Naive thymus-derived CD4-positive, alpha-beta T cell (primary cell): ENCODE measurements at places on chromosomes 5 and 9. TPM values are rescaled to one million over a fixed set of nuclear protein-coding genes. Genes with fewer than 3 reads are reported as not detected.

DNA sequence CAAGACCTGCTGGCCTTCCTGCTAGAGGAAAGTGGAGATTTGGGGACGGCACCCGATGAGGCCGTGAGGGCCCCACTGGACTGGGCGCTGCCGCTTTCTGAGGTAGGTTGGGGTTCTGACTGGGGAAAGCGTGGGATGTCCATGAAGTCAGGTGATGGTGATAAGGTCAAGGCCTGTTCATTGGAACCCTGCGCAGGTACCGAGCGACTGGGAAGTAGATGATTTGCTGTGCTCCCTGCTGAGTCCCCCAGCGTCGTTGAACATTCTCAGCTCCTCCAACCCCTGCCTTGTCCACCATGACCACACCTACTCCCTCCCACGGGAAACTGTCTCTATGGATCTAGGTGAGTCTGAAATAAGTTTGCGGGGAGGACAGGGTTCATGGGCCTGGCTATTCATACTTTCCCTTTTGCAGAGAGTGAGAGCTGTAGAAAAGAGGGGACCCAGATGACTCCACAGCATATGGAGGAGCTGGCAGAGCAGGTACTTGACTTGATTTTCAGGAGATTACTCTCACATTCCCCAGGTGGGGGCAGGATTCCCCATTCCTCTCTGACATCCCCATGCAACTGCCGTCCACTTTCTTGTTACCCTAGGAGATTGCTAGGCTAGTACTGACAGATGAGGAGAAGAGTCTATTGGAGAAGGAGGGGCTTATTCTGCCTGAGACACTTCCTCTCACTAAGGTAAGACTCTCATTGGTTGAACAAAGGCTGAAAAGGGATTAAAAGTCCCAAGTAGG lies 505 bp downstream of the CREB3 start:
- DNase-seq, result no peak

- no peak for DNase-seq
Observed at GRCh38 chr9:125637241-125637640, 69.8 kb downstream of the MAPKAP1 start.

DNA sequence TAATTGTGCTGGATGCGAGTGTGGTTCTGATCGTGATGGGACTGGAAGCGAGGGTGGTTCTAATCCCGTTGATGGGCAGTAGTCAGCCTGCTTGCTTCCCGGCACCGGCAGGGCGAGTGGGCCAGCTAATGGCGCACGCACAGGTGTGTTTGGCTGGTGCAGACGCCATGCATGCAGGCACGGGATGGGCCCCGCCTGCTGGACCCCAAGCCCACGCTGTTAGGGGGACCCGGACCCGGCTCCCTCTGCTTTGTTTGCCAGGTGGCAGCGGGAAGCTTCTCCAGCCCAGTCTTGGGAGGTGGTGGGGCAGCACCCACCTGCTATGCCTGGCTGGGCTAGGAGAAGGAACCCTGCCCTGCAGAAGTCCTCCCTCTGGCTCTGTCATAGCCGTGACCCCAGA lies 70.3 kb downstream of the VAV2 start:
- no peak for DNase-seq

- no peak for DNase-seq
Observed at GRCh38 chr9:23153058-23153457, 673.0 kb downstream of the ELAVL2 start.

DNA sequence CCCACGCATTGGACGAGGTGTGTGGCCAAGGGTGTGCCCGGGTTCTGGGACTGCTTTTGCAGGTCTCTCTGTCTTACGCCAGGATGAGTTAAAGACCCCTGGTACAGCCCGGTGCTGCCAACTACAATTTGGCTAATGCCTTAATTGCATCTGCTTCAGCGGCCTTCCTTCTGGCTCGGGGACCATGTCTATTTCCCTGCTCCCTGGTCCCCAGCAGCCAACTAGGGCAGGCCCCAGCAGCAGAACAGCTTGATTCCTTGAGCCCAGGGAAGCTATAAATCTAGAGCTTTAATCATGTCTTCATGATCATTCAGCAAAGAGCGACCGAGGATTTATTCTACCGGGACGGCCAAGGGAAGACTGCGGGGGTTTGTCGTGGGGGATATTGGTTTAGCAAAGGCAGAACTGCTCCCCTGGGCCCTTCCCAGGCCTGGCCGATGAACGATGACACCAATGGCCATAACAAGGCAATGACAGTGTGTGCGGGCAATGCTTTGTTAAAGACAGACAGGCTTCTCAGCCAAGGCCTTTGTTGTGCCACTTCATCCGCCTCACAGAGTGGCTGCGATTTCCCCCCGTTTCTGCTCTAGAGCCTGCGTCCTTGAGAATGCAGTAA lies 51.4 kb downstream of the CFAP77 start:
- no peak for DNase-seq

Gene TRIP13
- 0.39 TPM for total RNA-seq

GRCh38 chr9:133280392-133280791 lies 5.4 kb upstream of the ABO start:
- no peak for DNase-seq

- DNase-seq, result peak; percentile 36
Observed at GRCh38 chr5:80346055-80346454, 26.3 kb downstream of the SPZ1 start.

Gene GABRA1
- not detected for total RNA-seq

Gene TRIM23
- total RNA-seq, result 15.0 TPM

Gene PRXL2C
- total RNA-seq, result 12.2 TPM

Gene ARL14EPL
- total RNA-seq, result not detected

Gene FGD3
- 174 TPM for total RNA-seq

DNA sequence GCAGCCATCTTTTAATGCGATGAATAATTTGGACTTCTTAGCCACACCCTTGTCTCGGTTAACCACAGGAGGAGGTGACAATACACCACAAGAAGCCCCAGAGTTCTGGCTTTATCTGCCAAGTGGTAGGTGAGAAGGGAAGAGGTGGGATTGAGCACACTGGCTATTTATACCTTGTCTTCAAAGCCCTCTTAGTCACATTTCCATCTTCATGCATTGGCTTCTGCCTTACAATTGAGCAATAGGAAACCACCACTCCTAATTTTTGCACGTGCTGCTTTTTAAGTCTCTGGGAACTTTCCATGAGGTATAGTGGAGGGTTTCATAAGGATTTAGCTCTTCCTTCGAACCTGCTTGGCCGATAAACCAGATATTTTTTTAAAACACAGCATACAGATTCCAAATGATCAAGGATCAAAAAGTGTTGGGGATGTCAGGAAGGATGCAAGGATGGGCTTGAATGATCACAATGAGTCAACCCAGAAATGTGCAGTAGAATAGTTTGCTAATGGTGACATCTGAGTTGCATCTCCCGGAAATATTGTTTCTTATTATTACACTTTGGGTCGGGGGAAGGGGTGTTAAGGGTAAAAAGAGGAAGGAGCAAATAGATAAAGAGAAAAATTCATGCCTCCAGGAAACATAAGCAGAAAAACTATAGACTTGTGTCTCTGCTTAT lies 25.5 kb downstream of the PLAC8L1 start:
- no peak for DNase-seq

DNA sequence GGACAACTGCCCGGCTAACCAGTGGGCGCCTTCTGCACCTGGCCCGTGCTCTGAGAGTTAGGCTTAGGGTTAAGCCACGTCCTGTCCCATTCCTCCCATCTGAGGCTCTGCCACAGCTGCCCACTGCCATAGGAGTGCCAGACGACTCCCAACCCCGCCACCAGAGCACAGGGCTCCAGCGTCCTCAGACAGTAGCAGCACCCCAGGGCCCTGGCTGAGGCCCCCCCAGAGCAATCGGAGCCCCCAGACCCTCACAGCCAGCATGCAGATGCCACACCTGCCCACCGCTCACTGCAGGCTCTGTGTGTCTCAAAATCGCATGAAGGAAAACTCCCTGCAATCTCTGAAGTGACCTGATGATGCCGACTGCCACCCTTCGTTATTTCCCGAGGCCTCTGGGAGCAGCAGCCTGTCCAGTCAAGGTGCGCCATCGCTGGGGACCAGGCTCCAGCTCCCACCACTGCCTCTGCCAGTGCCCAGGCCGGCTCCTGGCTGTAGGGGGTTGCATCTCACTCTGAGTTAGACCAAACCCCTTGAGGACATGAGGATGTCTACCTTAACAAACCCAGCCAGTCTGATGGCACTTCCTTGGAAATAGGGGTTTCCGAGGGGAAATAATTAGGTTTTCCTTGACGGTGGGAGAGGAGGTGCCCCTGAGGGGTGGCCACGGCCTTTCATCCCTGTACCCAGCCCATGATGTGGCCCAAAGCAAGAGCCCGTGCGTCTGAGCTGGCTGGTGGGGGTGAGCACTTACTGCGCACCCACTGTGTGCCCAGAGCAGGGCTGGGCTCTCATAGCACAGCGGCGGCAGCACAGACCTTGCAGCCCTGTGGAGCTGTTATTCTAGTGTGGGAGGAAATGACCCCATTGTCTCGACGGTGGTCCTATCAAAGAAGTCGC lies 58.0 kb upstream of the RNF130 start:
- DNase-seq, result no peak

- DNase-seq, result no peak
Observed at GRCh38 chr9:12813960-12814876, 39.4 kb downstream of the LURAP1L start.

Gene RANBP17
- not detected for total RNA-seq

Gene OTP
- not detected for total RNA-seq

DNA sequence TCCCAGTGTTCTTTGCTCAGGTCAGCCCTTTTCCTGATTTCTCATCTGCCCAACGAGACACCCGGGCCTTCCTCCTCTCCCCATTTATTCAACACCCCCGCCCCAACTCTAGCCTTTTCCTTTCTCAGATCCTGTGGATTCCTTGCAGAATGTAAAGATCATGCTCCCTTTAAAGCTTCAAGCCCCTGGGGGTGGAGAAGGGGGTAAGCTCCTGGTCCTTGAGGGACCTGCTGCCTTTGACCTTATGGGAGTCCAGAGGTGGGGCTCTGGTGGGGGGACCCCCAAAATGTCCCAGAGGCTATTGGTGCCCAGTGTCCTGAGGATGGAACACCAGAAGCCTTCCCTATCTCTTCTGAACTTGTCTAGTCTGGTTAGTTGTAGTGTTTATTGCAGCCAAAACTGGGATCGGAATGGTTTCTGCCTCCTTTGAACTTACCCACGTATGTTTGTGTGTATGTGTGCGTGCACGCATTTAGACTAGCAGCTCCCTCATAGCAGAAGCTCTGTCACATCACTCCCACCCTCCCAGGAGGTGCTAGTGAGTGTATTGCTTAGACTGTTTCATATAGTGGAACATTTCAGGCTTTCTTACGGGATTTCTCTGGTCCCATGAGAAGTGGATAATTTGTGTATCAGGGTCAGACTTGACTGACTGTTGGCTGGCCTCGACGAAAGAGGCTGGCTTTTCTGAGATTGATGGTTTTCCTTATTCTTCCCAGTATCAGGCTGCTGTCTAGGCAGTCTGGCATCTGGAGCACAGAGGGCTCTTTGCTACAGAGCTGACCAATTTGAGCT lies 1.1 kb downstream of the GALNT10 start:
- DNase-seq, result peak; percentile 41

DNA sequence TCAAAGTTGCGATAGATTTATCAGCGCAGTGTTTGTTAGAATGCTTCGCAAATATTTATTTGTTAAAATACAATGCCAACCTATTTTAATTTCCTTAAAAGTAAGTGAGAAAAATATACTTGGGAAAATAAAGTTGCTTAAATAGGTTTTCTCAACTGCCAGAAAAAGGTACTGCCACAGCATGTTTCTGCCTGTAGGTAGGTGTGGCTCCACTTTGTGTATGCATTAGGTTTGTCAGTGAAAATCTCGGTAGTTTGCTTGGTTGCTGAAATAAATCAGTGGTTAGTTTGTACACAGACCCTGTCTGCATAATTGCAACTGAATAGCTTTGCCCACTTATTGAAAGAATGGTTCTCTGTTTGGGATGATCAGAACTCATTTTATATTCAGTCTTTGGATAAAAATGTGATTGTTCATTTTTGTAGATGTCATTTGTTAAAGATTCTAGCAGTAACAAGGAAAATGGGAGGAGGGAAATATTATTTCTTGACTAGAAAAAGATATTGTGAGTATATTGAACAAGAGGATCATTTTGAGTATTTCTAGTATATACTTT lies 25.7 kb downstream of the C9orf85 start:
- DNase-seq, result no peak

- DNase-seq, result no peak
Observed at GRCh38 chr5:15571081-15571480, 71.1 kb downstream of the FBXL7 start.

Gene ANKRD34B
- total RNA-seq, result not detected

Gene IL31RA
- total RNA-seq, result 1.2 and 1.5 TPM in 2 replicates

Gene INSL4
- total RNA-seq, result not detected

DNA sequence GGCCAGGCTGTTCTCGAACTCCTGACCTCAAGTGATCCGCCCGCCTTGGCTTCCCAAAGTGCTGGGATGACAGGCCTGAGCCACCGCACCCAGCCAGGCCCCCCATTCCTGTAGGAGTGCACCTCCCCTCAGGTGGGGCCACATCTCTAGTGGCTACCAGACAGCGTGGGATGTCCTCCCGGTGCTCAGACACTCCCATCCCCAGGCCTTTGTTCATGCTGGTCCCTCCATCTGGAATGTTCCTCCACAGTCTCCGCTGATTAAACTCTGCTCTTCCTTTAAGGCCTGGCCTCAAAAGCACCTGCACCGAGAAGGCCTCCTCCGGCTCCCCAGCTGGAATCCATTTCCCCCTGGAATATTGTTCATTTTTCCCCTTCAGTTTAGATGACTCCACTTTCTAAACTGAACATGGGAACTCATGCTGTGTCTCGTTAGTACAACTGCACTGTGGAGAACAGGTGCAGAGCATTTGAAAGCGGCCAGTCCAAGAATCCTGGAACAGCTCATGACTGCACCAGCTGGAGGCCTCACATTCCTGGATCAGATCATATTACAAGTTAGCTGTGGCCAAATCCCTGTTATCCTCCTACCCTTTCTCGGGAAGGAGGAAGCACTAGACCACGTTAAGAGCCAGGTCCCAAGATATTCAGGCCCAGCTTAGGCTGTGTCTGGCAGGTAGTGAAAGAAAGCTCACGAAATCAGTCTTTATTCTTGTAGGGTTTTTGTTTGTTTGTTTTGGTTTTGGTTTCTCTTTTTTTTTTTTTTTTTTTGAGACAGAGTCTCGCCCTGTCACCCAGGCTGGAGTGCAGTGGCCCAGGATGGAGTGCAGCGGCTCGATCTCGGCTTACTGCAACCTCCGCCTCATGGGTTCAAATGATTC lies 10.8 kb upstream of the PRRC2B start:
- DNase-seq, result no peak

- DNase-seq, result no peak
Observed at GRCh38 chr5:132458651-132459030, 31.9 kb downstream of the IRF1 start.

Gene SPTLC1
- 57.9 TPM for total RNA-seq

Gene SYK
- 8.5 TPM for total RNA-seq

Gene SLC25A2
- total RNA-seq, result 0.41 and 0.81 TPM in 2 replicates

GRCh38 chr5:82749461-82749820 lies 327.8 kb downstream of the TMEM167A start:
- no peak for DNase-seq

Gene LIFR
- total RNA-seq, result 0.16 TPM

- no peak for DNase-seq
Observed at GRCh38 chr9:68740561-68740960, 35.5 kb downstream of the PIP5K1B start.

GRCh38 chr5:135450336-135450735 lies 1.8 kb downstream of the TIFAB start:
- no peak for DNase-seq

GRCh38 chr9:129708793-129709192 lies 43.3 kb downstream of the PRRX2 start:
- DNase-seq, result no peak

GRCh38 chr9:87063246-87063645 lies 115.9 kb upstream of the GAS1 start:
- DNase-seq, result no peak

Gene PAEP
- not detected in 2 replicates for total RNA-seq
